Activated B cell treated with CpG ODN at 0.5 μM for 24 hours (primary cell): ENCODE measurements at places on chromosomes 7 and 10.

DNA sequence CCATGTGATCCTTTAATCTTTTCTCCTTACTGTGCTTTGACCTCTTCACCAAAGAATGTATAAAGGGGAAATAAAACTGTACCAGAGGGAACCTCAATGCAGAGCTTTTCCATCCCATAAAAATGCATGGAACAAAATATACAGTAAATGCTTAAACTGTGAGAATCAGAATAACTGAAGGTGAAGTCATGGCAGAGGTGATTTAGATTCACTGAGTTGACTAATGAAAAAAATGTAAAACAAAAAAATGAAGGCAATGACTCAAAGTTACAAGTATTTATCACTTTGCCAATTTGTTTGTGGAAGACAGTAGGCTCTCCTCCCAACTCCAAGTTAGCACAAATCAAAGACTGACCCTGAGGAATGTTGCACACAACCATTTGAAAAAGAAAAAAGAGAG is 1331.6 kb upstream of the SORCS1 start:
- no peak for DNase-seq

GRCh38 chr10:5987747-5988146 is 10.4 kb upstream of the IL15RA start:
- no peak for DNase-seq

- DNase-seq, result no peak
These were observed 5.1 kb upstream of the CYTH3 start for GRCh38 chr7:6277476-6277875.

GRCh38 chr7:141737118-141737835 is 881 bp upstream of the SSBP1 start:
- no peak for DNase-seq

DNA sequence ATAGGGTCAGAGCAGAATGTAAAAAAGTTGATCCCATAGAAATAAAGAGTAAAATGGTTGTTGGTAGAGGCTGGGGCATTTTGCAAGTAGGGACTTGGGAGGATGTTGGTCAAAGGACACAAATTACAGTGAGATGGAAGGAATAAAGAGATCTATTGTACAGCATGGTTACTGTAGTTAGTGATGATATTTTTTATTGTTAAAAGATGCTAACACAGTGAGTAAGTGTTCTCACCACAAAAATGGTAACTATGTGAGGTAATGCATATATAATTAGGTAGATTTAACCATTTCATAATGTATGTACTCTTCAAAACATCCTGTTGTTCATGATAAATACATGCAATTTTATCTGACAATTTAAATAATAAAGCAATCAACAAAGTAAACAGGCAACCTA is 280.7 kb upstream of the MAGI2 start:
- DNase-seq, result no peak

DNA sequence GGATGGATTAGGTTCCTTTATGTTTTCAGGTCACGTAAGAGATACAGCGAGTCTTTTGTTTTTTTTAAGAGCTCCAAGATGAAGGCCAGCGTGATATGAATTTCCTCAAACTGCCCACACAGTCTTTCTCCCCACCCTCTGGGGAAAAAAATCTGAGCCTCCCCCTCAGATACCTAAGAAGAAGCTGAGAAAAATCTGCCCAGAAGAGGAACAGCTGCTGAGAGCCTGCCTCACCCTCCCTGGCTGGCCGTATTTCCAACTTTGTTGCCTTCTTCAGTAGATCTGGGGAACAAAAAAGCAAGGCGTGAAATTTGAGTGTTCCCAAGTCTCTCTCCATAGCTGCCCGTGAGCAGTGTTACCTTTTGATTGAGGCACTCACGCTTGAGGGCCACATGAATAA is 208.1 kb downstream of the KIAA1217 start:
- no peak for DNase-seq

- DNase-seq, result no peak
These were observed 1.3 kb upstream of the C10orf67 start for GRCh38 chr10:23345861-23346260.

GRCh38 chr10:23294638-23295247 is 49.9 kb downstream of the C10orf67 start:
- DNase-seq, result no peak

DNA sequence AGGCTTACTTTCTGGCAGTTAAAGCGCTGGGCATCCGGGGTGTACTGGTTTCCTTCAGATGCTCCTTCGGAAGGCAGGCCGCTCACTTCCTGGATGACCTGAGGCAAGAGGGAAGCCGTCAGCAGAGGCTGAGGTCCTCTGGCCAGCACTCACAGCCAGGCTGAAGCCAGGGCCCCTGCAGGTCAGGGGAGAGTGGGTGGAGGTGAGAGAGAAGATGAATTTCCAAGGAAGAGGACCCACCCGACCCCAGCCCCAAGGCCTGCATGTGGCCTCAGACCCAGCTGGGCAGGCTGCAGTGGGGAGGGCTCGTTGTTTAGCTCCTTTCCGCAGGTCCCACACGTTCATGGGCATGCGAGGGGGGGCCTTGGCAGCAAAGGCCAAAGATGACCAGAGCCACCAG is 71.3 kb downstream of the VWA2 start:
- DNase-seq, result no peak

DNA sequence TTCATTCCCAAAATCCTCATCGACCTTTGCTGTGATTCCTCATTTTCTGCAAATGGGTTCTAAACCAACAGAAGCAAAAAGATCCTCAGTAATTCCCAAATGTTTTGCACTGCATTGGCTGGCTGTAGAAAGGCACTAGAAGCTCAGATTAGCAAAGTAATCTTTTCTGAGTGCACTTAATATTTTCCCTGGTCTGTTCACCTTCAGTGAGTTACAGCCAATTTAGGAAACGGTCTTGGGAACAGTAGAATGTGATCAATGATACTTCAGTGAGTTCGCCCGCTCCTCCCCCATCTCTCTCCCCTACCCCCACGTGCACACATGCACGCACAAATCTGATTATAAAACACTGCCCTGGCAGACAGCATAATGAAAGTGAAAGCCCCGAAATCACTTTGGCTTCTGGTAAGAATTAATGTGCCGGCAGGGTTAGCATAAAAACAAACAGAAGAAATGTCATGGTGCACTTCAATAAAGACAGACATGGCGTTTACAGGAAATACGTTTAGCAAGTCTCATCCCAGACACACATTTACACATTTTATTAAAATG is 201.3 kb upstream of the CDCA7L start:
- DNase-seq, result no peak

- DNase-seq, result no peak
These were observed 207.1 kb upstream of the ETV1 start for GRCh38 chr7:14196555-14196954.

DNA sequence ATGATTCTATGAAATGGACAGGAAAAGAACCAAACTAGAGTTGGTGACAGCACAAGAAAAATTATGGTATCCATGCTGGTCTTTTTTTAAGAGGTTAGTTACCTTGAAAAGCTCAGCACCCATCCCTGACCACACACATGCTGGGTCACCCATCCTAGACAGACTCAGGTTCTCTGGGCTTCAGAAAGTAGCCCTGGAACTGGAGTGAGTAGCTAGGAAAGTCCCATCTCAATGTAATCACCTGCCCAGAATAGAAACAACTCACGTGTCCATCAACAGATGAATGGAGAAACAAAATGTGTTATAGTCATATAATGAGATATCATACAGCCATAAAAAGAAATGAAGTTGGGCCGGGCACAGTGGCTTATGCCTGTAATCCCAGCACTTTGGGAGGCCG is 37.0 kb downstream of the GSDME start:
- DNase-seq, result no peak

DNA sequence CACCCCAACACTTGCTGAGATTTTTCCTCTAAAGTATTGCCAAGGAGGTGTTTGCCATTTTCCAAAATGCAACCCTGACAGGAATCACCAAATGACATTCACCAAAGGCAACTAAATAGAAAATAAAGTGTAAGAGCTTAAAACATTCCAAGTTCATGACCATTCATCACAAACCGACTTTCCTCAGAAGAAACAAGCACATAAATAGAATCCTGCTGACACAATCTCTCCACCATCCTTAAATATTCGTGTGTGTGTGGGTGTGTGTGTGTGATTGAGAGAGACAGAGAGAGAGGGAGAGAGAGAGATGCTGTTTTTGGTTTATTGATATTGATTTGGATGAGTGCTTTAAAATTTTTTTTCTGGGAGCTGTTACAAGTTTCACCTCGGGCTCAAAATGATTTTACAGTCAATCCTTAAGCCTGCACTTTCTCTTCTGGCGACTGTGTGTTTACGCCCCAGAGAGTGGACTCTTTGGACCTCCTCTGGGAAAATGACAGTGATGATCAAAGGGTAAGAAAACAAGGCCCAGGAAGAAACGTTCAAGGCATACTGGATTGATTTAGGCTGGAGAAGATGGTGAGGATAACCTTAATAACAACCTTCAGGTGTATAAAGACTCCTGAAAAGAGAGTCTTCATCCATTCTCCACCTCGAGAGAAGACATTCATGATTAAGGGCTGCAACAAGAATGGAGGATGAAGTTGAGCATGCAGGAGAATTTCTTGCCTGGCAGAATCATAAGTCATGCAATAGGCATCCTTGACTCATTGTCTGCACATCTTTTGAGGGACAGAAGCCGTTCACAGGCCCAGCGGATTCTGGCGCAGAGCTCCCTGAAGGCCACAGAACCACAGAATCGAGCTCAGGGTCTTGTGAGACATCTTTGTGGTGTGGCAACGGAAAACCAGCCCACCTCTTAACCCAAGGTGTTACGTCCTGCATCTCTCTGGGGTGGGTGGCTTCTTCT is 104.4 kb upstream of the FGFR2 start:
- DNase-seq, result no peak

- no peak for DNase-seq
These were observed 64.0 kb upstream of the DNAJB12 start for GRCh38 chr10:72418679-72419078.

DNA sequence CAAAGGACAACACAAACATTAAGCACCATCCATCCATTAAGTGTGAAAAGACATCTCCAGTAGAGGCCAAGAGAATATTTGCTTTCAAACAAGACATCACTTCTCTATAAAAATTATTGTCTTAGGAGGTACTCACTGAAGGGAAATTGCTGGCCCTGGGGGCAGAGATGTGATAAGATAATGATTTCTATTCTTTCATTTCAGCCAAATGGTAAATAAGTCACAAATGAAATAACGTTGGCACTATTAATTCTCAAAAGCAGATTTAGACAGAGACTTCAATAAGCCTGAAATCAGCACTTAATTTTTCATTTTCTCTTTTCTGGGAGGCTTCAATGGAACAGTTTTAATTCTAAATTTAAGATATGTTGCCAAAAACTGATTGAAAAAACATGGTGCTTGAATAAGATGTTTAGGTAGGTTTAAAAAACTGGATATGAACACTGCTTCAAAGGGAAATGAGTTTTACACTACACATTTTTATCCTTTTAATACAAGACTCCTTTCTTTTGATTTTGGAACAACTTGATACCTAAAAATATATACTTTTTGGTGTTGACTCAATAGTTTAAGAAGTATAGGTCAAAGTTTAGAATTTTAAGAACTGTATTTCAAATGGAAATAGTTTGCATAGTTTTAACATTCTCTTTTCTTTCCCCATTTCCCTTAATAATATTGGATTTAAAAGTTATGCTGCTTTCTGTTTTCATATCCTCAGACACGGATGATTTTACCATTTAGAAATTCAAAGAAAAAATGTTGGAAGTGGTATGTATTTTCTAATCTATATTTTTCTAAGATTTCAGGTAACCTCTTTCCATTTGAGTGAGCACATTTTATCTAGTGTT is 204.0 kb downstream of the AHR start:
- DNase-seq, result no peak

DNA sequence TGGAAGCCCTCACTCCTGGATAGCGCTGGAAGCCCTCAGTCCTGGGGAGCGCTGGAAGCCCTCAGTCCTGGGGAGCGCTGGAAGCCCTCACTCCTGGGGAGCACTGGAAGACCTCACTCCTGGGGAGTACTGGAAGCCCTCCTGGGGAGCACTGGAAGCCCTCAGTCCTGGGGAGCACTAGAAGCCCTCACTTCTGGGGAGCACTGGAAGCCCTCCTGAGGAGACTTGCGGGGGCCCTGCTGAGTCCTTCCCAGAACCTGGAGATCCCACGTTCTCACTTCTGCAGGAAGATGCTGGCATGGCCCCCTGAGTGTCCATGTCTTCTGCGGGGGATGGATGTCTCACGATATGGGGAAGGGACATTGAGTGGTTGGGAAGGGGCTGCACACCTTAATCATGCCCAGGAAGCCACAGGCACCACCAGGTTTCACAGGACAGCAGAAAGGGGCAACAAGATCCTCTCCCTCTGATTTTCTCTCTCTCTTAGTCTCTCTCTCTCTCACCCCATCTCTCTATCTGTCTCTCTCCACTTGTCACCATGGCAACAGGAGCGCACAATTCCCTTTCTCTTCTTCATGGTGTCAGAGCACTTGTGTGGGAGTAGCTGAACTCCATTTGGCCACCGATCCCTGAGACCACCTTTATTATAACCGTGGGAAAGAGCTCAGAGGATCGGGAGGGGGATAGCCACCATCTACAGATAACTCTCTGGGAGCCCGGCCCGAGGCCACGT is 267.0 kb downstream of the TCERG1L start:
- no peak for DNase-seq
